ENCODE measurements at places on chromosomes 1 and 21.

DNA sequence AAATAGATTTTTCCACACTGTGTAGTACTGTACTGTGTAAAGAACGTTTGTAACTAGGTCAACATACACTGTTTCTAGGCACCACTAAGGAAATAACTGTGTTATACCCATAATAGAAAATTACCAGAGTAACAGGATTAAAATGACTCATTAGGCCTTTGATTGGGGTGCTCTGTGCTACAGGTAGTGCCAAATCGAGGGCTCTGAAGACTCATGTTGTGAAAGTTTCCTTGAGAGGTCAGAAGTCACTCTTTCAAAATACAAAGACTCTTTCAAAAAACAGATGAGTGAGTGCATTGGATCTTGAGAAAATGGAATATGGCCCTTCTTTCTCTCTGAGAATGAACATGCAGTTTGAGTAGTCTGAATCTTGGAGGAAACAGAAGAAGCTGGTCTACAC is 143.0 kb downstream of the MRPL39 start:
- DNase-seq, result no peak

- DNase-seq, result no peak
Observed at GRCh38 chr1:25056536-25056935, 126.5 kb upstream of the RUNX3 start.

- no peak for DNase-seq
Observed at GRCh38 chr21:25857308-25858074, 122.7 kb downstream of the GABPA start.

- DNase-seq, result no peak
Observed at GRCh38 chr1:172811694-172812093, 152.8 kb downstream of the FASLG start.

- no peak for DNase-seq
Observed at GRCh38 chr1:3074297-3074741, 5.3 kb downstream of the PRDM16 start.

- no peak for DNase-seq
Observed at GRCh38 chr1:13583595-13583965, at the start of gene PDPN. Gene PDPN (plus strand): TSS chr1:13583832. CDS start chr1:13584034, 202 bp downstream.

DNA sequence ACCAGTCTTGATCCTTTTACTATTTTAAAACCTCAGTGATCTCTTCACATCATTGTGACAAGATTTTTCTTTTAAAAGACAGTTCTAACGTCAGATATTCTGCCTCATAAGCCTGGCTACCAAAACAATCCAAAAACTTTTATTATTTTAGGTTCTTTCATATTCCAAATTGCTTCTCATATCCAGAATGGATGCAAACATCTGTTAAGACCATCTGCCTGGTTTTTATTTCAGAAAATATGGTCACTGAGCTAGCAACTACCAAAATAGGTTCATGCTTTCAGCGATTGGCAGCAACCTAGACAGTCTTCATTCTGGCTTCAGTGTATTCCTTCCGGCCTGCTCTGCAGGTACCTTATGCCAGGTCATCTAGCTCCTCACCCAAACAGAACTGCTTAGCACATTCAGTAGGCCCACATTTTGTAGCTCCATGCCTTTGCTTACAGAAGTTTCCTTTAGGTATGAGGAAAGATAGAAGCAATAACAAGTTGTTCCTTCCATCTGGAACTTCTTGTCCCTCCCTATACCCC is 59.0 kb upstream of the CACYBP start:
- no peak for DNase-seq

DNA sequence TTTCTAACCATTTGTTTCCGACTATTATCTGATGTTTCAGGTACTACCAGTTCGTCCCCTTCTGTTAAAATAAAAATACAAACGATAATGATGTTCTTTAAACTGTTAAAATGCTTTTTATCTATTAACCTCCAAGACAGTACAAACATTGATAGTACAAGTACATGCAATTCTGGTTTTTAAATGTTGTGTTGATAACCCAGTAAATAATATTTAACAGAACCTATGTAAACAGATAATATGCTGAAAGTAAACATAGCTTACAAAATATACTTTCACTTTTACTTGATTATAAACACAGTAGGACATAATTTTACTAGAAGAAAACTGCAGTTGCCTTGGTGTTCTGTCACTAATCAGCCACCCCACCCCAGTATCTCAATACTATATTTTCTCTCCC is 76.9 kb downstream of the COQ8A start:
- no peak for DNase-seq

DNA sequence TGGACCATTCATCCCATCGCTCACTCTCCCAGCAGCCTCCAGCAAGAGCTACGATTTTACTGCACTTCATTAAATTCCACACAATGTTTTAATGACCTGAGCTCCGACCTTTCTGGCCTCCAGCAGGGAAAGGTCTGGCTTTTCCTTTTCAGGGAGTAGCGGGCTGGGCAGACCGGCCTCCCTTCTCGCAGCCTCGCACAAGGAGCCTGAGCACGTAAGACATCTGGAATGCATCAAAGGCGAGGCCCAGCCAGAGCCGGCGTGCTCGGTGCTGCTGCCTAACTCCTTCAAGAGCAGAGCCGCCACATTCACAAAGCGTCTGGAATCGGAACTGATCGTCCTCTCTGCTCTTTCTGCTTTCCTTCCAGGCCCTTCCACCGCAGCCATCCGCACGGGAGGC is 32.5 kb upstream of the FHAD1 start:
- no peak for DNase-seq

- no peak for DNase-seq
Observed at GRCh38 chr1:91221017-91221416, 183.6 kb downstream of the HFM1 start.

DNA sequence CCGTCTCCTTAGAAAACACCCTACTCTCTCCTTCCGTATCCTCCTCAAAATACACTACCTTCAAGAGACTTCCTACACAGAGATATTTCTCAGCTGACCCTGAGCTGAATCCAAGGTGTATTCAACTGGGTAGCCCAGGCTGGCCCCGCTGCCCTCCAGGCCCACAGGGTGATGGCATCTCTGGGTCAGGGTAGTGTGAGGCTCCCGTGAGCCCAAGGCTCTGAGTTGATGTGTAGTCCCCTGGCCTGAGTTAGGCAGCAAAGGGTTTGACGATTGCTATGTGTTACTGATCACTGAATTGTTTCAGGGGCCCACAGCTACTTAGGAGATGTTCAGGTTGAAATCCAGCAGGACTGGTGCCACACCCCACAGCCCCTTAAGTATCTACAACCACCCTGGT is 6.7 kb downstream of the INAVA start:
- no peak for DNase-seq

DNA sequence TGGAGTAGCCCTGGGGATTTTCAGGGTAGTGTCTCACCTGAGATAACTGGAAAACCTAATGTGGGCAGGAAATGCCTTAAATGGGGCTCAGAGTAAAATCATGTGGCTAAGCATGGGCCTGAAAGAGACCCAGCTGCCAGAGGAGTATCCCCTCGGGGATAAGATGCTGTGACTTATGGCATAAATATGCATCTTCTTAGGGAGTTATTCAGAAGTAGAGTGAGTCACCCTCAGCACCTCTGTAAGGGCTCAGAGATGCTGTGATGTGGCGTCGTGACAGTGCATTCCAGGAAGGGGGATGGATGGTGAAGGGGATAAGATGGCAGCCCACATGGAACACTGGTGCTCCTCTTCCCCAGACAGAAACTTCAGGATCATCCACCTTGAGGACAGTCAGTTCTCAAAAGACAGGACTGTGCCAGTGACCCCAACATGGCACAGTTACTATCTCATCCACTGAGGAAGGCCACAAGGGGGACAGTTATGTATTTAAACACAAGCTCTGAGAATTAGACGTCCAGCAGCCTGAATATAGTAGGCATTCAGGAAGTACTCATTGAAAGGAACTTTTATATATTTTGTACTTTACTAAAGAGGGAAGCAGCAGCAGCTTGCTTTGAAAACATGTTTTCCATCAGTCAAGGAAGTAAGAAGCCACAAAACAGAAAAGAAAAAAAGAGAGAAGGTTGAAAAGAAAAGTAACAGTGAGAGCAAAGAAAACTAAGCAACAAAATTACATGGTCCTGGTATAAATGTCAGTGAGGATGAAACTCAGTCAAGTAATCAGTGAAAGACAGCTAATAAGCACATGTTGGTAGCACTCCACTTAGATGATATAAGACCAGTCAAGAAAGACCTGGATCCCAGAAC is 8.3 kb downstream of the IL24 start:
- DNase-seq, result peak; percentile 79

DNA sequence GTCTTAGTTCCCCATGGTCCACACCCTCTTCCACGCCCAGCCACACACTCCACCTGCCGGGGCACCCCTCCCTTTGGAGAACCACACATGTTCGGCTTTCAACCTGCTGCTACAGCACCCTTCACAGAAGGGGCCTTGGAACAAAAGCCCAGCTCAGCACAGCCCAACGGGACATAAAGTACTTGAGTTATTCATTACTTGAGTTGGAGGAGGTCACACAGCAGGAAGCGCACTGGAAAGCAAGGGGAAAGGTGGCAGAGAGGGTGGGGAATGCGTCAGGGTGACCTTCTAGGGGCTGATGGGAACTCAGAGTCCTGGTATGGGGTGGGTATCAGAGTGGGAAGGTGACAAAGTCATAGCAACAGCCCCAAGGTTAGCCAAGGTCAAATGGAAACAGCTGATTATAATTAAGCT is 3.0 kb upstream of the ATP1B1 start:
- DNase-seq, result no peak

DNA sequence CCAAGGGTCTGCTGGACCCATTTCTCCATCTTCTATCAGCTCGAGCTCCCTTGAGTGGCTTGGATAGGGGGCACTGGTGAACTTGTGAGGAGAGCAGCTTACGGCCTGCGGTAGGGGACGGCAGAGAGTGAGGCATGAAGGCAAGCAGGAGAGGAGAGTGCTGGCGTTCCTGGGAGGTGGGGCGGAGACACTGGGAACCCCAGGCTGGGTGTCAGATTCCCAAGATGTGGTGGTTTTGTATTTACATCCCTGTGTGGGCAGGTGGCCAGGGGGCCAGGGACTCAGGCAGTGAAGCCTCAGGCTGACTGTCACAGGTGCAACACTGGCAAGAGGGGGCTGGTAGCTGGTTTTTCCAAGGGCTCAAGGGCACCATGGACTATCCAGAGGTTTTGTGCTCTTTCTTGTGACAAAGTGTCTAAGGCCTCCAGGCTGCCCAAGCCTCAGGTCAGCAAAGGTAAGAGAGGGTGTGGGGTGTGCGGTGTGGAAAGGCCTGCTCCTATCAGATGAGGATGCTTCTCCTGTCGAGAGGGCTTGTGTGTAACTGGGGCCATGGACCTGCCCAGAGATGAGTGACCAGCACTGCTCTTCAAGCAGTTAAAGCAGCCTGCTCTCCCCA is 45.1 kb upstream of the ROR1 start:
- no peak for DNase-seq

- no peak for DNase-seq
Observed at GRCh38 chr1:193181985-193182384, 4.4 kb downstream of the B3GALT2 start.

DNA sequence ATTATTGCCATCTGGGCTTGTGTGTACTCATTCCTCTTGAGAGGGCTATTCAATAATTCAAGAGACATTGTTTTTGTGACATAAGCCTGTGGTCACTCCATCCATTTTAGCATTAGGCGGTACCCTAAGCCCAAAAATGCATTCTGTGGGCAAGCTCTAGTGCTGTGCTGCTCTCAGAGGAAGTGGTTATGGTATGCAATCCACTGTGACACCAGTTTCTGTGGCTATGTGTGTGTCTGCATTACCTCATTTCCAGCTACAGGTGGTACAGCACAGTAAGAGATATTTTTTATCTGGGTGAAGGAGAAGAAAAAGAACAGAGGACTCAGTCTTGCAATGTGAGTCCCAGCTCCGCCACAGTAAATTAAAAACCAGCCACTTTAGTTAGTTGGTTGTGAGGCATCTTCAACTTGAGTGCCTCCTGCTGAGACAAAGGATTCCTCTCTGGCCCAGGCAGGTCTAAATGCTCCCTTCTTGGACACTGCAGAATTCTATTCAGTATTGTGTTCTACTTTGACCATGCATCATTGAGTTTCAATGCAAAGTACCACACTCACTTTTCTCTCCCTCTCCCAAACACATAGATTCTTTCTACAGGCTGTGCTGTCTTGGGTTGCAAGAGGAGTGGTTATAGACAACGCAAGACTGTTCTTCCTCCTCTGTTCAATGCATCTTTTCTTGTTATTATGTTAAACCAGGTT is 777.8 kb upstream of the BRINP3 start:
- no peak for DNase-seq

- DNase-seq, result no peak
Observed at GRCh38 chr21:23811805-23812204, 1795.5 kb downstream of the MRPL39 start.

GRCh38 chr21:40372506-40372905 is 474.5 kb downstream of the DSCAM start:
- DNase-seq, result no peak

GRCh38 chr1:47180603-47181094 is 9.2 kb downstream of the PDZK1IP1 start:
- DNase-seq, result no peak

DNA sequence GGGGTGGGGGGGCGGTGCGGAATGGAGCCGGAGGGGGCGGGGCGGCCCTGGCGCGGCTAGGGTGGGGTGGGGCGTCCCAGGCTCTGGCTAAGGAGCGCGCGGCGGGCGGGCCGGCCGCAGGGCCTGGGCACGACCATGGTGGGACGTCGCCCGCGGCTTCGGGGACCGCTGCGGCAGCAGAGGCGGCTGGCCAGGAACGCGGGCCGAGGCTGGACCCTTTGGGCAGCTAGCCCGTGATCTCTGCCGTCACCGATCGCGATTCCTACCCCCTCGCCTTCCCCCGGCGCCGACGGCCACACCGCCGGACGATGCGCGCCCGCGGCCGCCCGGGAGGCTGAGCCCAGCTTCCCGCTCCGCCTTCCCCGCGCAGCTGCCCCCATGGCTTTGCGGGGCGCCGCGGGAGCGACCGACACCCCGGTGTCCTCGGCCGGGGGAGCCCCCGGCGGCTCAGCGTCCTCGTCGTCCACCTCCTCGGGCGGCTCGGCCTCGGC is at the start of gene MAP3K21:
Gene MAP3K21 (plus strand): TSS at position 74 of the 491 bp plus-strand sequence. CDS start 305 bp downstream, at position 379.
- no peak for DNase-seq

DNA sequence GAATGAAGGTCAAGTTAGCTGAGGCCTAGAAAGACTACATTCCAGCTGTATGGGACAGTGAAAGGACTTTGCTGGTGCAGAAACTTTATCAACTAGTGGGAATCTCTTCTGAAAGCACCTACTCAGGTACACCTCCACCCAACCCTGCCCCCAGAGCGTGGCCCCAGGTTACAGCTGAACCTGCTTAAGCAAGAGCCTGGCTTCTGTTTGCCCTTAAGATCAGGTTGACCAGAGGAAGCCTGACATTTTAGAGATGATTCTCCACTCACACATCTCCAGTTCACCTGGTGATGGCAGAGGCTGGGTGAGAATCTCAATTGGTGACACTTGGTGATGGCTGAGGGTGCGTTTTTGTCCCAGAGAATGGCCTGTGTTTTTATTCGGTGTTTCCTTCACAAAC is 24.0 kb downstream of the ELAPOR1 start:
- no peak for DNase-seq

GRCh38 chr1:69643266-69643665 is 75.5 kb downstream of the LRRC7 start:
- DNase-seq, result no peak

DNA sequence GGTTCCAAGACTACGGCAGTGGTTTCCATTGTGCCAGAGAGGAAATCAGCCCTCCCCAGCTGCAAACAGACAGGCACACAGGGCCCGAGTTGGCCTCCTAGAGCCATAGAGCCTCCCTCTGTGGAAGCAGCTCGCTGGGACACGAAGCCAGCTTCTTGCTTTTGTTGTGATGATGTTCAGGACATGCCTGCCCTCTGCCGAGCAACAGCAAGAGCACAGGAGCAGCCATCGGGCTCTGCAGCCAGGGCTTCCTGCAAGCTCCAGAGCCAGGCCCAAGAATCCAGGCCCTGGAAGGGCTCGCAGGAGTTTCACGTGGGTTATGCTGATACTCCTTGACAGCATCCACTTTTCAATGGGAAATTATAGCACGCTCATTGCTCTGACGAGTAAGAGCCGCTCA is 18.5 kb downstream of the NPHP4 start:
- DNase-seq, result no peak

GRCh38 chr21:29557200-29557599 is 258.5 kb downstream of the BACH1 start:
- no peak for DNase-seq

All from epithelial cell of prostate (primary cell).